Left colon (tissue), 2 donors: ENCODE measurements at places on chromosomes 2 and 18.

DNA sequence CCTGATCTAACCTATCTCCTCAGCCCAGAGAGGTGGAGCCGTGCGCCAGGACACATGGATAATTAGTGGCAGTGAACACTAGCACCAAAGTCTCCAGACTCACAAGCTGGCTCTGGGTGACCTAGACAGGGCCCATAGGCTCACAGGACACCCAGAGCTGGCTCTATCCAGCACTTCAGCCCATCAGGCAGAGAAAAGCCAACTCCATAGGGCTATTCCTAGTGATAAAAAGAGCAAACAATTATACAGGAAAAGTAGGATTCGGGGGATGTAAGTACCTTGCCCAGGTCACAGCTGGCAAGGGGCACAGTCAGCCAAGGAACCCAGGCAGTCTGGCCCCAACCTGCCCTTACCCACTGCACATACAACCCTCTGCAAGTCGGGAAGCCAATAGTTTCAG lies 178.6 kb downstream of the TNS1 start:
- DNase-seq = no peak

GRCh38 chr2:102677244-102678215 lies 58.2 kb downstream of the SLC9A2 start:
- no peak for DNase-seq

DNA sequence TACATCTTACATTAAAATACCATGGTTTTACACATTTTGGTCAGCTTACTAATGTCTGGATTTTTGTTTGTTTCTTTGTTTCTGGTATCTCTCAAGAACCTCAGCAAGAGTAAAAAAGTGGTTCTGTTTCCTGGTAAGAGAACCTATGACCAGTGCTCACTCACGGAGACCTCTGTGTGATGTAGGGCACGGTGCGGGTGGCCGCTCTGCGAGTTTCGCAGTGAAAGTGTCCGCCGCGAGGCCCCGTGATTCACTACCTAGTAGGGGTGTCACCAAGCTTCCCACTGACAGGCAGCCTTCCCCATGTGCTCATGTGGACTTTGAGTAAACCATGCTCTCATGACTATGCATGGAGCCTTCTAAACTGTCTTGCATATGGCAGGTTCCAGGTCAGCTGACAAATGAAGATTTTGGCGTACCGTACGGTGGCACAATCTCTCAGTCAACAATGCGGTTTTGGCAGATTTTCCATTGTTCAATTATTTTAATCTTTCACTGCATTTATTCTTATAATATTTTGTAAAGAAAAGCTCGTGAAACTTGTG lies 137.3 kb downstream of the DCDC2C start:
- no peak for DNase-seq

GRCh38 chr18:75462178-75462832 lies 34.8 kb upstream of the SMIM21 start:
- no peak for DNase-seq

DNA sequence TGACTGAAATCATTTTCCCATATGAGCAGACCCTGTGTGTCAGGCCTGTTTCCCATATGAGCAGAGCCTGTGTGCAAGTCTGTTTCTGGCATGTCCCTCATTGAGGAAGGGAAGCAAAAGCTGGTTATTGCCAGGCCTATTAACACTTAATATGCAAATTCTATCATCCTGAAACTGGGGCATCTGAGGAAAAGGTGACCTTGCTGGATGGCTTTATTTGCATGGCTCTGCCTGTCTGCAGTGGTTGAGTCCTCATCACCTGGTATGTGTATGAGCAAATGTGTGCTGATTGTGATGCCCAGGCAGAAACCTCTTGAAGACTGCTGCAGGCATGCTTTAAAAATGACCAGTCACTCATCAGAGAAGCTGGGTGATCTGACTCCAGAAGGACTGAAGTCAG lies 31.2 kb downstream of the EIF4E2 start:
- no peak for DNase-seq

DNA sequence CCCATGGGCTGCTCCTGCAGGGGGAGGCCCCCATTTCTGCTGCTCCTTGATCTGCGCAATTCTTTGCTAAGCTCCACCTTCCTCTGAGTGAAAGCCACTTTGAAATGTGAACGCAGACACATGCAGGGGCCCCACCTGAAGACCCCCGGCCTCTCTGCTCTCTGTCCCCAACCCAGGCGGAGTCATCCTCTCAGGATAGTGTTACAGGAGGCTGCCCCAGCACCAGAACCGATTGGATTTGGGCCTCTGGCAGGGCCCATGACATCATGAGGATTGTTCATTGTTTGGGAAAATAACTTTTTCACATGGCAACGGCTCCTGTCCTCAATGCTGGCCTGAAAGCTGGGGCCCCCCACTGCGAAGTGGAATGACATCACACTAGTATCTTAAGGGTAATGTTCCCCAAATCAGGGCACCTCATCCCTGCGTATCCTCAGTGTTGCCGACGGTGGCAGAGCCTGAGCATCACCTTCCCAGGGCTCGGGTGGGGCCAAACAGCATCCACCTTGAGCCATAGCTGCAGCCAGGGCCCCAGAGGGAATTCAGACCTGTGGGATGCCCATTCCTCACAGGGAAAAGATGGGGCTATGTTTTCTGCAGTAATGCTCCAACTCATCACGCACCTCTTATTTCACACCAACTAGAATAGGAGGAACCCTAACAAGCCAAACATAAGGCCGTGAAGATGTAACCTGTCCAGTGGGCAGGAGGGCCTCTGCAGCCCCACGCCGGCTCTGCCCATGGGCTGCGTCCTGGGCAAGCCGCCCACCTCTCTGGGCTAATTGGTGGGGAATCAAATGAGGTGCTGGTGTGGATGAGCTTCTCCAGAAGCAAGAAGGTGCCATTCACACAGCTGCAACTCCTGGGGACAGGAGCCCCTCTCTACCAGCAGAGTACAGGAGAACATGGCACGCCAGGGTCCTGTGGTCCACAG lies 2.7 kb upstream of the ERFE start:
- DNase-seq = no peak

- DNase-seq = peak; percentile 61
These were observed 91.8 kb downstream of the ACVR1 start for GRCh38 chr2:157784169-157784822.

- DNase-seq = no peak
These were observed 204.8 kb downstream of the TFCP2L1 start for GRCh38 chr2:121080013-121080772.

DNA sequence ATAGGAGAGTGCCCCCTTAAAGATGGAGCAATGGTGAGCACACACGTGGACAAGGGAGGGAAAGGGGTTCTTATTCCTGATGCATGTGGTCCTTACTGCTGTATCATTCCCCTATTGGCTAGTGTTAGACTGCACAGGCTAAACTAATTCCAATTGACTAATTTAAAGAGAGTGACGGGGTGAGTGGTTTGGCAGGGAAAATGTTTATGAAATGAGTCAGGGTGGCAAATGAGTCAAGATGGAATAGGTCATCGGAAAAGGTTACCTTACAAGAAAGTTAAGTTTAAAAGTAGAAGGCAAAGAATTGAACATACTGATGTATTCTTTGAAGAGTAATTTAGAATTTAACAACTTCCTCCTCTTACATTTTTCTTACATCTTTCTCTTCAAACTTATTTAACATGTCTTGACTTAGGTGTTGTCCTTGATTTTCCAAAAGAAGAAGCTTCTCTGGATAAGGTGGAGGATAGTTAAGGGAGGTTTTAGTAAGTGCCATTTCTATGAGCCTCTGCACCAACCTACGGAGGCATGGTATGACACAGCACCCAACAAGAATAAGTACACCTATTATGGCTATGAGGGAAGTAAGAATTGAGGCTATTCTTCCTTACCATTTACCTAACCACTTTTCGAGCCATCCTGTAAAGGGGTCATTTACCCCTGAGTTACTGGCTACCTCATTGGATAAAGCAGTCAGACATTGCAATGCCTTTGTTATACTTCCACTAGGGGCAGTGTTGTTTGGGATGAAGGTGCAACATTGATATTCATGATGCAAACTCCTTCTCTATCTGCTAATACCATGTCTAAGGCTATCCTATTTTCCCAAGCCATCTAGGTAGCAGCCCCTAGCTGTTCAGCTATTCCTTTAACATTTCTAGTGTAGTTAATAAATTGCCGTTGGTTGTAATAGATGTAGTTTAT lies 1345.8 kb upstream of the LRRTM1 start:
- DNase-seq = no peak

DNA sequence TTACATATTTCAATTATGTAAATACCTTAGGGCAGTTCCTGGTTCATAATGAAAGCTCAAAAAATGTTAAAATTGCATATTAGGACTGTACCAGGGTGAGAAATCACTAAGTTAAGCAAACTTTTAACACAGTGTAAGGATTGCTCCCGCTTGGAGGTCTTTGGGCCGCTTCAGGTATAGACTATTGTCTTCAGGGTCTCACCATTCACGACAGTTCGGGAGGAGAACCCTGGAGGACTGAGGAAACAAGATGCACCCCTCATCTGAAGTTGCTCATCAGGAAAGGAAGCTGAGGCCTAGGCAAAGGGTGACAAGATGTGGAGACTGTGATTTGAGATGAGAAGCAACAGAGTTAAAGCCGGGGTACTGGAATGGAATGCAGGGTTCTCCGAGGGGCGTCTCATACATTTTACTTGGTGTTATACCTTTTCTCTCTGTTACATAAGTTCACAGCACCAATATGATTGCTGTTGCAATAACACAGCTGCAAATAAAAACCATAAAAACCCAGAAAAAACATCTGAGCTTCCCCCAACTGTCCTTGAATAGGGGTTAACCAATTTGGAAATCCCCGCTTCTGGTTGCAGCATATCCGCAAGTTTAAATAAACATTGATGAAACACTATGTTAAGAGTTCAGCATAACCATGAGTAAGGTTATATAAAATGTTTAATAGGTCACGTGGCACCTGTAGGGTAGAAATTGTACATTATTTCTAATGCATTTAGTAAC lies 40.1 kb downstream of the FBXO48 start:
- DNase-seq = no peak

DNA sequence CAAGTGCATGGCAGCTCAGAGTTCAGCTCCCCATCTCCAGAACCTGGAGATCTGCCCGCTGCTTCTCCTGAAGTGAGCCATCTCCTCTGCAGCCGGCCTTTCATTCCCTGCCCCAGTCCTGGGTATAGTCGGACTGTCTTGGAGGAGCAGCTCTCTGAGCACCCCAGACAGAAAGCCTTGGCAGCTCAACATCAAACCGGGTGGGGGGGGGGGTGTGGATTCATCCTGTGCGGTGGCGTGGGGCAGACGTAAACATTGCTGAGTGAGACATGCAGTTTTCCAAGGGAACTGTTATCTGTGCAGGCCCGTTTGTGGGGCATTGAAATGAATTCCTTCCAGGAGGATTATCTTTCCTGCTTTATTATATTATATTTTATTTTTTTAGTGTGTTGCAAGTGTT lies 125.9 kb upstream of the MYCN start:
- no peak for DNase-seq

DNA sequence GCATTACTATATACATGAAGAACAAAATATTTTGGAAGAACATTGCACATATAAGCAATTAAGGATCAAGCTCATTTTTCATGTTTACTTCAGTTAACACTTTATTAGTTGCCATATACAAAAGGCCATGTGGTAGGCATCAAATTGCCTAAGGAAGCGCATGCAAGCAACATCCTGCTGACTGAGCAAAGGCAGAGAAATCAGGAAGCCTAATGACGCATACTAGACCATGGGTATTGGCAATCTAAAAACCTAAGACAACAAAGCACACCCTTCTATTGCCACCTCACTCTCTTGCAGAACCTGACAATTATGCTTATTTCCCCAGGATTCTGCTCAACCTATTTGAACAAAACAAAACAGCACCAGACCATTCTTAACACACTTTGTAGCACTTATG lies 171.9 kb downstream of the STK39 start:
- no peak for DNase-seq

DNA sequence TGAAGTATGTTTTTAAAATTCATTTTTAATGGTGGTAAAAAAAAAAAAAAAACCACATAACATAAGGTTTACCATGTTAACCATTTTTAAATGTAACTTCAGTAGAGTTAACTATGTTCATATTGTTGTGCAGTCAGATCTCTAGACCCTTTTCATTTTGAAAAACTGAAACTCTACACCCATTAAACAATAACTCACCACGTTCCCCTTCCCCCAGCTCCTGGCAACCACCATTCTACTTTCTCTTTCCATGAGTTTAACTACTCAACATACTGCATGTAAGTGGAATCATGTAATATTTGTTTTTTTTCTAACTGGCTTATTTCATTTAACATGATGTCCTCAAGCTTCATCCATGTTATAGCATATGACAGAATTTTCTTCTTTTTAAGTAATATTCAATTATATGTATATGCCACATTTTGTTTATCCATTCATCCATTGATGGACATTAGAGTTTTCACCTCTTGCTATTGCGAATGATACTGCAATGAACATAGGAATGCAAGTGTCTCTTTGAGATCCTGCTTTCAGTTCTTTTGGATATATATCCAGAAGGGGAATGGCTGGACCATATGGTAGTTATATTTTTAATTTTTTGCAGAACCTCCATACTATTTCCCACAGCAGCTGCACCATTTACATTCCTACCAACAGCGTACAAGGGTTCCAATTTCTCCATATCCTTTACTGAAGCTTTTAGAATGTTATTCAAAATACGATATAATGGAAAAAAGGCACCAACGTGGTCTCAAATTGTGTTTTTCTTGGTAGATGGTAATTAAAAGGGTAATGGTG lies 91.0 kb downstream of the SPTBN1 start:
- no peak for DNase-seq

- DNase-seq = no peak
These were observed 46.6 kb downstream of the TAF1B start for GRCh38 chr2:9889812-9890261.

DNA sequence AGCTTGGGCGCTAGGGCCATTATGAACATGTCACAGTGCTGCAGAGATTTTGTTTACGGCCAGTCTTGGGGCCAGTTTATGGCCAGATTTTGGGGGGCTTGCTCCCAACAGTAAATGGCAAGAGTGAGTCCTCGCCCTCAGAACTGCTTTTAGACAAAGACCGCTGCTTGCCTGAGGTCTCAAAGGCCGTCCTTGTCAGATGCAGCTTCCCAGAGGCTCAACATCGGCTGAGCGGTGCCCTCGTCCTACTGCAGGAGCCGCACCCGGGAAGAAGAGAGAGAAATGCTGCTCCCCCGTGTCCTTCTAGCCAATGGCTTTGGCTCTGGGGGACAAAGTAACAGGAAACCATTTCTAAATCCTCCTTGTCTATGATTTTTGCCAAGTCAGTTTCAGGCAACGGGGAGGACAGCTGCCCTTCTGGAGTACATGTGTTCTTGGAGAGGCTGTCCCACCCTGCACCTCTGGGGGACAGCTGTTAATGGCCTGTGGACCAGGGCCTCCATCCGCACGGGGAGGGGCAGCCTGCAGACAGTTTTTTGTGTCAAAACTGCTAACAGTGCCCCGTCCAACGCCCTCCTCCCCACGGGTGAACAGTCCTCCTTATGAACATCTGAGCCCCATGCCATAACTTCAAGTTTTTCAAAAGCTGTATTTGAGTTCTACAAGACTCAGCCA lies 66.1 kb downstream of the C18orf63 start:
- no peak for DNase-seq
